ENCODE measurements at places on chromosomes 11 and 22.

DNA sequence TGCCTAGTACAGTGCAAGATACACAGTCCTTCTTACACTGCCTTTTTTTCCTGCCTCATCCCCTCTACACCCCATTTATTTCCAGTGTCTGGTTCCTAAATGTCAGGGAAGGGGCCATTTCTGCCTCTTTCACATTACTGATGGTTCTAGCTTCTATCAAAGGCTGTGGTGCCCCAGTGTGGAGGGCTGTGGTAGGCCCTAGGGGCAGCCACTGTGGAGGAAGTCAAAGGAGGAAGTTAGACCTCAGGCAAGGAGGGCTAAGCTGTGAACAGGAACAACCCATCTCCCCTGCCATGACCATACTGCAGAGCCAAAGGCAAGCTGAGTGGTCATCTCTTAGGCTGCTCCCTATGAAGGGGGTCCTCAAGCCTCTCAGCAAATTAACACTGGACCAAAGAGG lies 81.9 kb upstream of the CRTAM start:
- no peak for DNase-seq

DNA sequence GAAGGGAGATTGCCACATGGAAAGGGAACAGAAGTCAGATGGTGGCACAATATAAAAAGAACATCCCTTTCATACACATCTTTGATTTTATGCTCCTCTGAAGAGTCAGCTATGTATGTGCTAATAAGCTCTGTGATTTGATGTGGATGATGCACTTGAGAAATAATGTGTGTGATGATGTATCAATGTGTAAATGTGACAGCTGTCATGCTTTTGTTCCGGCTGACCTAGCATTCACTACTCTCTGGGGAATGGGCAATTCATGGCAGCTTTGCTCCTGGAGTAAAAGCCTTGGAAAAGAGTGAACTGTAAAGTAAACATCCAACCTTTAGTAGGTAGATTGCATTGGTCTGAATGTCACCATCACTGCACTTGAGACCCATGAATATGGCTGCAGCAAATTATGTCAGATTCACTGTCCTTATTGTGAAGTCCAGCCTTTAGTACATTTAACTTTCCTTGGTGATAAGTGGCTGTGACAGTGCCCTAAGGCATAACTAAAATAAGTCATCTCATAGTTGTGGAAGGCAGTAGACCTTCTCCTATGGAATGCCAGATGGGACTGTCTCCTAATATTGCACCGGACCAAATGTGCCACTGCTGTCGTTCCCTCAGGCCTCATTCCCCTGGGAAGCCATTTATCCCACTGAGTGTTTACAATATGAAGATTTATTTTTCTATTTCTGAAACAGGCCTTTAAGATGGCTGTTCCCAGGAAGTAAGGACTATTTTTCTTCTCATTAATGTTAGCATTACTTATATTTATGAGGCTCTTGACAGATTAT lies 178.2 kb upstream of the CCDC90B start:
- DNase-seq = no peak

DNA sequence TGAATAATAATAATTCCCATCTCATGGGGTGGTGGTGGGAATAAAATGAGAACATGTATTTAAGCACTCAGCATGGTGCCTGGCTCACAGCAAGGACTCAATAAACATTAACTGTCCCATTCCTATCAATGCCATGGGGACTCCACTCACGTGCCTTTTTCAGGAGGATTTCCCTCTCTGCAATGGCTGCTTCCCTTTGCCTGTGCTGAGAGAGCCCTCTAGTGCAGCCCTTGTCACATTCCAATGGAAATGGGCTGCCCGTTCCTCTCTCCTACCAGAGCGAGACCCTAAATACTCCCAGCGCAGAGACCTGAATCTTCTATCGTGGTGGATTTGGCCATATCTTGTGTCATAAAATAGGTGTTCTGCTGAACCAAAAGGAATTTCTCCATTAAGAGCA lies 621.5 kb upstream of the B3GAT1 start:
- no peak for DNase-seq

GRCh38 chr11:36196411-36196998 lies 92.7 kb downstream of the COMMD9 start:
- no peak for DNase-seq

- no peak for DNase-seq
Measured at GRCh38 chr22:49327411-49328117, 500.1 kb downstream of the BRD1 start.

DNA sequence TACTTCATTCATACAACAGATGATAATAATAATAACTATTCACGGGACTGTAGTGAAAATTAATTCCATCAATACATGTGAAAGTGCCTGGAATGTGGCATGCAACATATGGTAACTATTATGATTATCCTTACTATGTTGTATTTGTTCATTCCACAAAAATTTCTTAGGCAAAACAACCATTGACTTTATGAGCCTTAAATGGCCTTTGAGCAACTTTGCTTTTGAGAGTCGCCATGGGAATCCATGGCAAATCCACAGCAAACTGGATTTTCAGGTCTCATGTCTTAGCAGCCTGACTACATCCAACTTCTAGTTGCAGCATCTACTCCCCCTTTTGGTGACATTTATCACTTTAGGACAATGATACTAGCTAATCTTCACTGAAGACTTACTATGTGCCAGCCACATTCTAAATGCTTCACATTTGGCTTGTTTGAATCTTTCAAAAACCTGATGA lies 56.8 kb downstream of the SLC1A2 start:
- no peak for DNase-seq

- DNase-seq = no peak
Measured at GRCh38 chr11:27783701-27784355, 83.6 kb upstream of the BDNF start.

DNA sequence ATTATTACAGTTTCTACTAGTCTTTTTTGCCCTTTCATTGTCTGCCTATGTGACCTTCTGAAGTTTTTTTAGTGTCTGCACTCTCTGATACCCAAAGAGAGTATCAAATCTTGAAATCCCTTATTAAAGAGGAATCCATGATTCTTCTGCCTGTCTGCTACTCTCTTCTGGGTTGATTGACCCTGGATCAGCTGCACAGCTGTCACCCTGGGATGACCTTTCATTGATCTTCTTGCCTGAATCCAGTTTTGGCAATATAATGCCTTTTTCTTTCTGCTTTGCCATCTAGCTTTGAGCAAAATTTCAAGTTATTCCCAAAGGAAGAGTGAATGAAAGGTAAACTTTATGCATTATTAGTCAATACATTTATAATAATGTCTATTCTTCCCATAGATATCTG lies 32.6 kb downstream of the NCAM1 start:
- DNase-seq = no peak

- no peak for DNase-seq
Measured at GRCh38 chr11:31127290-31127689, 242.2 kb downstream of the DCDC1 start.

- DNase-seq = no peak
Measured at GRCh38 chr11:27688076-27688475, 12.2 kb downstream of the BDNF start.

GRCh38 chr11:16986434-16987204 lies 27.6 kb downstream of the PLEKHA7 start:
- peak; percentile 5 for DNase-seq

DNA sequence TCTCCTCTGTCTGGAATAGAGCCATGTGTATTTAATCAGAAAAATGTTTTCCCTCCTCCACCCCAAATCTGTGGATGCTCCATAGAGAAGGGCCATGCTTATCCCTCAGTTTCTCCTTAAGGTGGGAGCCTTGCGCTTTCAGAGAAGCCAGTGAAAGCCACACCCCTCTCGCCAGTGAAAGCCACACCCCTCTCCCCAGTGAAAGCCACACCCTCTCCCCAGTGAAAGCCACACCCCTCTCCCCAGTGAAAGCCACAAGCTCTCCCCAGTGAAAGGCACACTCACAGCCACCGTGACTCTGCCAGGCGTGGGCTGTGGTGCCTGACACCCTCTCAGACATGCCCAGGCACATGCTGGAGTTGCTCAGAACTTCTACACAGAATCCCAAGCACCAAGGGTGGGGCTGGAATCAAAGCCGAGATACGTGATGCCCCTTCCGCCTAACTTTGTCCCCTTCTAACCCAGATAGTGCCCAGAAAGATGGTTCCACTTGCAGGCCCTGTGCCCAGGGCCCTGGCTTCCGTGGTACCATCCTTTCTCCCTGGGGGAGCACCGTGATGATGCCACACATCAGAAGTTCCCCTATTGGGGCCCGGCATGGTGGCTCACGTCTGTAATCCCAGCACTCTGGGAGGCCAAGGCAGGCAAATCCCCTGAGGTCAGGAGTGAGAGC lies 16.5 kb upstream of the PRR5 start:
- peak; percentile 66 for DNase-seq

GRCh38 chr11:61446211-61446651 lies 16.3 kb downstream of the SDHAF2 start:
- DNase-seq = peak; percentile 35

All from stimulated activated CD4-positive, alpha-beta T cell treated with anti-CD3 and anti-CD28 coated beads, Interleukin-15, amount 100 ng/mL, for 1 hour (primary cell).